ENCODE measurements at places on chromosomes 13 and 19.

DNA sequence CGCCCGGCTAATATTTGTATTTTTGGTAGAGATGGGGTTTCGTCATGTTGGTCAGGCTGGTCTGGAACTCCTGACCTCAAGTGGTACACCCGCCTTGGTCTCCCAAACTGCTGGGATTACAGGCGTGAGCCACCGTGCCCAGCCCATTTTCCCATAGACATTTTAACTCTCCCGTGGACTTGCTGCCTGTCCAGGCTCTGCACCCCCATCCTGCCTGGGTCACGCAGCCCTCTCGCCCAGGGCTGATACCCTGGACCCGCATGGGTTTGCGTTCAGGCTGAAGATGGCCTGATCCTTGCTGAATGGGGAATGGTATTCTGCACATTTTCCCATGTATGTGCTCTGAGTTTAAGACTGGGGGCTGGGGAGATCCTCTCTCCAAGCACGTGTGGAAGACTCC is 46.0 kb upstream of the RANBP3 start:
- no peak for DNase-seq

- DNase-seq = no peak
These were observed 36.7 kb upstream of the C13orf46 start for GRCh38 chr13:114010401-114011101.

DNA sequence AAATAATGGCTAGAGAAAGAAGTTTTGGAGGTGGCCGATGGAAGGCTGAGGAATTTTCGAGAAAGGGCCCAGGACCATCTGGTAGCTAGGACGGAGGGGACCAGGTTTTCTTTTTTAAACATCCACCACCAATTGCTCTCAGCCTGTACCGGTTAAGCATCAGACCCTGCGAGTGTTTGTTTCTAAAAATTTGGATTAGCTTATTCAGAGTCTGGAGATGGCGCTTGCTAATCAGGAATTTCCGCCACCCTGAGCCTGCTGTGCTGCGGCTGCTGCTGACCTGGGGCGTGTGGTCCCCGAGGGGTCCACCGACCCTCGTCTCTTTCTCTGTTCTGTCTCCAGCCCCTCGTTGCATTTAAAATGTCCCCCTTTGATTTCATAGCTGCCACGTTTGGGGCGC is 2.0 kb downstream of the UHRF1 start:
- peak; percentile 18 for DNase-seq

DNA sequence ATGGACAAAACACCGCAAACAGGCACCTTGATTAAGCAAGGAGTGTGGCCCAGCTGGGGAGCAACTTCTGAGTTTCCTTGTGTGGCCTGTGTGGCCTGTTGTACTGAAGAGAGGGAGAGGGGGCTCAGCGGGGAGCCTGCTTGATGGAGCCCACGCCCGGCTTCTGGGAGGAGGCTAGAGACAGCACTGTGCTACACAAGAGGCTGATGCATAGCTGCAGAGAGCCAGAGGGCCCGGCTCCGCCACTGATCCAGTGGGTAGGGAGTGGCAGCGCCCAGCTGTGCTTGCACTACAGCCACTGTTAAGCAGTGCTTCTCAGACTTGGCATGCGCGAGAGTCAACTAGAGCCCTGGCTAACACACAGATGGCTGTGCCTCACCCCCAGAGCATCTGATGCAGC is 19.0 kb downstream of the LYL1 start:
- DNase-seq = no peak

DNA sequence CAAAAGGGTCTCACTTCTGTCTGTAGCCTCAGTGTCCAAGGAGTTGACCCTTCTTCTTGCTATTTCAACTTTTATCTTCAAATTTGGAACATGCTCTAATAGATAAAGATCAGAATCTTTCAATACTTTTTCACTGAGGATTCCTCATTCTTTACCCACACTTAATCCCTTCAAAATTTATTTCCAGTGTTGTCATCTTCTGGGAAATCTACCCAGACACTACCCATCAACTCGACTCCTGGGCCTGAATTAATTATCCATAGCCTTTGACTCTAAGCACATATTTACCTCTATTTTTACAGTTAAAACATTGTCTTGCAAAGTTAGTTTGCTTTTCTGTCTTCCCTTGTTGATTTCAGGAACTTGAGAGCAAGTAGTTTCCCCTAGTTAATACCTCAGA is 1022.5 kb downstream of the PCDH9 start:
- no peak for DNase-seq

- peak; percentile 66 for DNase-seq
These were observed 888 bp downstream of the NOTCH3 start for GRCh38 chr19:15199661-15200552.

GRCh38 chr19:35518313-35518712 is 4.9 kb upstream of the DMKN start:
- peak; percentile 94 for DNase-seq

- DNase-seq = no peak
These were observed 18.7 kb upstream of the TINCR start for GRCh38 chr19:5586300-5587070.

DNA sequence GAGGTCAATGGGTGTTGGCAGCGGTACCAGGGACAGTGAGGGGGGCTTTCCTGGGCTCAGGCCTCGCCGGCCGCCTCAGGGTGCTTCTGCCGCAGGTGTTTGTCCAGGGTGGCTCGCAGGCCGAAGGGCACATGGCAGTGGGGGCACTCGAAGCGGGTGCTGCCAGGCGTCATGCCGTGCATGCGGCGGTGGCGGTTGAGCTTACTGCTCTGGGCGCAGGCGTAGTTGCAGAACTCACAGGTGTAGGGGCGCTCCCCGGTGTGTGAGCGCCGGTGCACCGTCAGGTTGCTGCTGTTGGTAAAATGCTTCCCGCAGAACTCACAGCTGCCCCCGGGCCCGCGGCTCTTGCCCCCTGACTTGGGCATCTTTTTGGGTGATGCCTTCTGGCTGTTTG is 4.7 kb downstream of the ZNF296 start:
- no peak for DNase-seq

- DNase-seq = peak; percentile 42
These were observed 27.4 kb downstream of the NDFIP2 start for GRCh38 chr13:79508224-79508961.

- no peak for DNase-seq
These were observed 1.6 kb upstream of the ZNF497 start for GRCh38 chr19:58364146-58364545.

DNA sequence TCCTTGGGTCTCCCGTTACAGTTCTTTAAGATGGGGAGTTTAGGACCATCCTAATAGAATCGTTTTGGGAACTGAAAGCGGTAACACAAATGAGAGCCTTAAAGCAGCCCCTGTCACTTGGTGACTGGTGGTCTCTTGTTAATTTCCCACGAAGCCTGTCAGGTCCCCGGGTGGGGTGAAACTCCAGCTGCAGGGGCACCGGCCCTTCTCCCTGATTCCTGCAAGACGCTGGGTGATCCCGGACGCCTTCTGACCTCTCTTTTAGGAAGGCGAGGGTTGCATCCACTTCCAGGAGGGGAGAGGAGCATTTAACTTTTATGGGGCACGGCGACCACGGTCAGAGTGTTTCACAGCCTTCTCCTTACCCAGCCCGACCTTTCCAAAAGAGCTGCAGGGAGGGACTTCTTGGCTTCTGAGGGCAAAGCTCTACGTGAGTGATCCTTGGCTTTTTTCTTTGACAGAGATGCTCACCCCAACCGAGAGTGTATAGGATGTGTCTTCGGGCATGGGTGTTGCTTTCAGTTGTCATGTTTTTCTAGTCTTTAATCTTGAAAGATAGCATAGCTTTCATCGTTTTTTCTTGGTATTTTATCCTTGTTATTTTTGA is 688 bp downstream of the ZNF225 start:
- DNase-seq = no peak

DNA sequence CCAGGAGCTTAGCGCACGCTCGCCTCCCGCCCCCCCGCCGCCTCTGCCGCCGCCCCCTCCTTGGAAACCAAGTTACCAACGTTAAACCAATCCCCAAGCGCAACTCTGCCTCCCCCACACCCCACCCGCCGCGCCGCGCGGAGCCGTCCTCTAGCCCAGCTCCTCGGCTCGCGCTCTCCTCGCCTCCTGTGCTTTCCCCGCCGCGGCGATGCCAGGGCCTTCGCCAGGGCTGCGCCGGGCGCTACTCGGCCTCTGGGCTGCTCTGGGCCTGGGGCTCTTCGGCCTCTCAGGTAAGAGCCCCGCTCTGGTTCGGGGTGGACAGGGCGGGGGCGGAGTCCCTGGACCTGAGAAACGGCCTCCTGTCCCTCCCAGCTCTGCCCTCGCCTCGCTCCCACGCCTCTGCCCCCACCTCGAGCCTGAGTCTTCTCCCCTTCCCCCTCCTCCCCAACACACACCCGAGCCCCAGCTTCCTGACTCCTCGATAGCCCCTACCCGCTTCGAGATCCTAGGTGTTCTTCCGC is at the start of gene ICAM5:
Gene ICAM5, plus strand, starts transcription at position 117 of the 521 bp plus-strand sequence. Its CDS starts 92 bp downstream, at position 209.
- DNase-seq = peak; percentile 57

DNA sequence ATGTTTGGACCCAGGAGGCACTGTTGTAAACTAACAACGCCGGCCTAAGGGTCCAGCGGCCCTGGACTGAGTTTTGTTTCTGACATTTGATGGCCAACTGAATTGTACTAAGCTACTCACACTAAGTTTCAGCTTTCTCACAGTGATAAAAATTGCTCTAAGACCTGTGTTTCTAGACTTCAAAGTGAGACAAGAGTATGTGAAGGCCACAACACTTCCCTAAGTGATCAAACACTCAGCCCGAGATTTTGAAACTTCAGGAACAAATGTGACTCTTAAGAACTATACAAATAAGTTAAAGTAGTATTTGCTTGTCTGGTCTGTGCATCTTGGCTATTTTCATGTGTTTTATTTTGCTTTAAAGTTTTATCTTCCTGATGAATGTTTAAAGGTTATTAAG is 30.2 kb downstream of the EFNB2 start:
- DNase-seq = no peak

DNA sequence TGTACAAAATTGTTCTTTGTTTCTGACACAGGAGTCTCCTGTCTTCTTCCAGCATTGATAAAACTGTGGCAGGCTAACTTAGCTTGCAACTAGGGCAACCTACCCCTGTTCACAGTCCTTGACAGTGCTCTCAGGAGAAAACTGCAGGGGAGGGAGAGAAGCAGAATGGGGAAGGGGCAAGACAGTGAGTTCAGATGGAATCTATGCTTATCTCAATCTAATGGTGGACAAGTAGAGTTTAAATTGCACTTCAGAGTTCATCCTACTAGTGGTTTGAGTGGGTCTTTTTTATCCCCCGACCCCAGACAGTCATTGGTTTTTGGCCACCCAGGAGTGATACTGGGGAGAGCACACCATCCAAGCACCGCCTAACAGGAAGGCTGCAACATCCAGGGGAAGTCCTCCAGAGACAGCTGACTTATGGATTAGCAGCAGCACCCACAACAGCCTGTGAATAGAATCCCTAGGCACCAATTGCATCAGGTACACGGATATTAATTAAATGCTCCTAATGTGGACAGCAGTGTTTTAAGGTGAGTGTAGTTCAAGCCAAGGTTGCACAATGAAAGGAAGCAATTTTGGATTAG is 236.6 kb downstream of the NHLRC3 start:
- no peak for DNase-seq

DNA sequence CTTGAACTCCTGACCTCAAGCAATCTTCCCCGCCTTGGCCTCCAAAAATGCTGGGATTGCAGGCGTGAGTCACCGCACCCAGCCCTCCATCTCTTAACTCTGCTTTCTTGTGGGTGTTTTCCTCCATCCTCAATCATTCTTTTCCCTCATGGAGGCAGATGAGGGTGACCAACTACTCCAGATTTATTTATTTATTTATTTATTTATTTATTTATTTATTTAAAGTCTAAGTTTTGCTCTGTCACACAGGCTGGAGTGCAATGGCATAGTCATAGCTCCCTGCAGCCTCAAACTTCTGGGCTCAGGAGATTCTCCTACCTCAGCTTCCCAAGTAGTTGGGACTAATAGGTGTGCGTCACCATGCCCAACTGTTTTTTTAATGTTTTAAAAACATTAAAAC is 14.9 kb downstream of the VAV1 start:
- no peak for DNase-seq

- peak; percentile 66 for DNase-seq
These were observed 3.5 kb downstream of the YJEFN3 start for GRCh38 chr19:19531951-19532805.

DNA sequence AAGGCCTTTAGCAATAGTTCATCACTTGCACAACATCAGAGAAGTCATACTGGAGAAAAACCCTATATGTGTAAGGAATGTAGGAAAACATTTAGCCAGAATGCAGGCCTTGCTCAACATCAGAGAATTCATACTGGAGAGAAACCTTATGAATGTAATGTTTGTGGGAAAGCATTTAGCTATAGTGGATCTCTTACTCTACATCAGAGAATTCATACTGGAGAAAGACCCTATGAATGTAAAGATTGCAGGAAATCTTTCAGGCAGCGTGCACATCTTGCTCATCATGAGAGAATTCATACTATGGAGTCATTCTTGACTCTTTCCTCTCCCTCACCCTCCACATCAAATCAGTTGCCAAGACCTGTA is 19.8 kb downstream of the ZNF583 start:
- no peak for DNase-seq

DNA sequence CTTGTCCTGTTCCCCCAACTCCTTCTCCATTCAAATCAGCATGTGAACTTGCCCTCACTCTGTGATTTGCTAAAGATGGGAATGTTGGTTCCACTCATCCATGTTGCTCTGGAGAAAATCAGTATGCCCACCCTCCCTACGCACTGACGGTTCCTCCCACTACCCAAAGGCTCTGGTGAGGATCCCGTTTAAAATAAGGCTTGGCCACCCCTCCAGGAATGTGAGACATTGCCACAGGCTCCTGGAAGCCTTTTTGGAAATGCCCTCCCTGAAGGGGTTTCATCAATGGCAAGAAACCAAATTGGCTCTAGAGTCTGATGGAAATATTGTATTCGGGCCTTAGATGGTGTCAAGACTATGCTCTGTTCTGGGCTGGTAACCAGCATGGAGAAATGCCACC is 187.3 kb downstream of the USP12 start:
- no peak for DNase-seq

GRCh38 chr13:46795321-46795720 is 1.6 kb downstream of the ESD start:
- peak; percentile 61 for DNase-seq

DNA sequence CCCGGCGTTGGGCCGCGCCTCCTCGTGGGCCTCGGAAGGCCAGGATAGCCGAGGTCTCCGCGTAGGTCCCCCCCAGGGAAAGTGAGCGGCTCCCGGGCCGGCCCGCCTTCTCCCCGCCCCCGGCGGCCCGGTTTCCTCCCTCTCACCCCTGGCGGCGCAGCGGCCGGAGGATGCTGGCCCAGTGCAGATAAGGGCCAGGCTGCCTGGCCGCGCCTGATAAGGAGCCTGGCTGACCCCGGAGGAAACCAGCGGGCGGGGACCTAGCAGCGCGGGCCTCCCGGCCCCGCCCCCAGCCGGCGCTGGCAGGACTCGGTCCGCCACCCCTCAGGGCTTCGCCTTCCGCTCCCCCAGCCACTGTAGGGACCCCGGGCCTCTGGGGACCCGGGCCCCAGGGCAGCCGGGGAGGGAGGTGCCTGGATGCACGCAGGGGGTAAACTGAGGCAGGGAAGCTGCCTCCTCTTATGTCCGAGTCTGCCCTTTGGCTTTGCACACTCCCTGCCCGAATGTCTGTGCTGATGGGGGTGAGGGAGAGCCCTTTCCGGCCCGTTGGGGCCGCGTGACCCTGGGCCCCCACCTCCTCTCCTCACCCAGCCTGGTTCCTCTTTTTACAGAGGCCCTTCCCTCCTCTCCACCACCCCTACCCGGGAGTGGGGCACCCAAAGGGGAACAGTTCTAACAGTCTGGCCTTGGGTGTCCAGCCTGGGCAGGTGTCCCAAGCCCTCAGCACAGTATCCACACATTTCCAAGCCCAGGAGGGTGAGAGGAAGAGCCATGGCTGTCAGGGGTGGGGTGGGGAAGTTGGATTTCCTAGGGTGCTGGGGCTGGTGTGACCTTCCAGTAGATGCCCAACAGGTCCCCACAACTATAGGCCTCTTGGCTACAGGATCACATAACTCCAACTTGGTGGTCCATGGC is at the start of gene LYL1:
Gene LYL1, minus strand, starts transcription at position 193 of the 915 bp plus-strand sequence. CDS start 1,687 bp downstream, outside the sequence.
- no peak for DNase-seq

All from epithelial cell of esophagus (primary cell).